ENCODE measurements at places on chromosomes 3 and 15.

DNA sequence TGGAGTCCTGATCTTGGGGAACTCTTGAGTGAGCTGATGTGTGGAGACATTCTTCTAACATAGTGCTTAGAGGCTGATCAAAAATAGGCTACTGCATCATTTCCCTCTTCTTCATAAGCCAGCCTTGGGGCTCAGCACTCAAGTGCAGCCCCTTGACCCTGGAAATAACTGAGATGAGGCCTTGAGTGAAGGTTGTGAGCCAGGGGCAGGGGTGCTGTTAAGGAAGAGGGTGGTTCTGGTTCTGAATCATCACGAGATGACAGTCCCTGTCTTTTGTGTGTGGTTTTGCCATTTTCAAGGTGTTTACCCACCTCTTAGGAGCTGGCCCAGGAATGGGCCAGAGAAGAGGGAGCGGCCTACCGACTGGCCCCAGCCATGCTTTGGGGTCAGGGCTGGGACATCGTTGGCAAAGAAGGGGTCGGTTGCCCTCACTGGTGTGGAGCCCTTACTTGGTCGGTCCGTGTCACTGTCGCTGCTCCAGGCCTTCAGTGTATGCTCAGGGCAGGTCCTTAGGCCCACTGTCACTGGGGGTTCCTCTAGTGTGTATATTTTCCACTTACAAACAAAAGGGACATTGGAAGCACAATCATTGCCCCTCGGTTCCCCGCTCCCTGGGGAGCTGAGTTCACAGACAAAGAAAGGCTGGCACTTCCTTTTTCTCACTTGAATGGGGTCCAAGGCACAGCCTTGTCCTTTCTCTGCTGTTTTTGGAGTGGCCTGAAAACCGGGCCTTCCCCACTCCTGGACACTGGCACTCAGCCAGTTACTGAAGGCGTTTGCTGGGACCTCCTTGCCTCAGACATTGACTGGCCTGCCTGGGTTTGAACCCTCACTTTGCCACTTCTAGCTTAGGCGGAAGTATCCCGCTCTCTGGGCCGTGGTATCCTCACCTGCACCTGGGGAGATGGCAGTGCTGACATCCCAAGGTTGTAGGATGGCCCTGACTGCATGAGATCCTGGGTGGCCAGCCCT is 46.6 kb downstream of the SLC6A6 start:
- no peak for DNase-seq

- no peak for DNase-seq
Observed at GRCh38 chr3:81518945-81519344, 242.5 kb downstream of the GBE1 start.

DNA sequence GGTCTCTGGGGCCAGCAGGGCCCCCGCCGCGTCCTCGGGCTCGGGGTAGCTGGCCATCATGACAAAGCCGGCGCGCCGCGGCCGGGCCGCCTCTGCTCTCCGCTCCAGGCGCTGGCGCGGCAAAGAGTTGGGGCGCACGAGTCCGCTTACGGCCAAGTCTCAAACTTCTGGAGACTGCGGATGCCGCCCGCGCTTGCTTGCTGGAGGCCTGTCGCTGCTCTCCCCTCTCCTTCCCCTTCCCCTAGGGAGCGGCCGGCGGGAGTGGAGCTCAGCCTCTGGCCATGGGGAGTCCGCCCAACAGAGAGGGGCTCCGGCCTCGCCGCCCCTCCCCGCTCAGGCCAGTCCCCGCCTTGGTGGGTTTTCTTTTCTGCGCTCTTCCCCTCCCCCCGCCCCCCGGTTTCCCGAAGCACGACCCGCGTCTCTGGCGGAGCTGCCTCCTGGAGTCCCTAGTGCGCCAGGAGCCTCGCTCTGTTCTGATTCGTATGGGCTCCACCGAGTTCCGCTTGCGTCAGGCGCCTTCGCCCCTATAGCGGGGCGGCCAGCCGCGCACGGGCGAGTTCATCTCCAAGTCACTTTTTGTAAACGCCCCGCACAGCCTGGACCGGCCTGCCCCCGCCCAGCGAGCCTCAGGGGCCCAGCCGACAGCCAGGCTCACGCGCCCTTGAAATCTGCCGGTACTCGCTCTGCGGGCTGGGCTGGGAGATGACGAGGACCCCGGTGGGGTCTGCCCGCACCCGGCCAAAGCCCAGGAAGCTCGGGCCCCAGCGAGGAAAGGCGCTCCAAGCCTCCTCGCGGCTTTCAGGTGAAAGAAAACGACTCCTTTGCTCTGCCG is at the start of the genes FOXL2 and FOXL2NB:
FOXL2 (minus strand) TSS at position 475 of the 832 bp plus-strand sequence; CDS start at position 60, 415 bp downstream.
FOXL2NB (plus strand) TSS at position 555 of the 832 bp plus-strand sequence; CDS start at position 703, 148 bp downstream.
- DNase-seq, result no peak

DNA sequence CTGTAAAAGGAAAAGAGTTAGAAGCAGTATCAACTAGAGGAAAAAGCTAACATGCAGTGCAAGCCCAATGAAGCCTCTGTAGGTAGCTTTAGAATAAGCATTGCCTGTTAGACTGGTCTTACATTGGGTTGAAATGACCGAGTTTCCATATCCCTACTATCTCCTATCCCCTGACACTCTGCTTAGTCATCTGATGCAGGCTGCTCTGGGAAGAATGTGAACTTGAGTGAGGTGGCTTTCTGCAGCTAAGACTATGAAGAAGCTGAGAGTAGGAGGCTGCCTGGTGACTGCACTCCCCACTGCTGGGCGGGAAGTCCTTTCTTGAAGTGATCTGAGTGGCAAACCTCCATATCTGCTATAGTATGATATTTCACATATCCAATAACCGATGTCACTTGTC is 64.7 kb downstream of the OXSM start:
- DNase-seq, result no peak

DNA sequence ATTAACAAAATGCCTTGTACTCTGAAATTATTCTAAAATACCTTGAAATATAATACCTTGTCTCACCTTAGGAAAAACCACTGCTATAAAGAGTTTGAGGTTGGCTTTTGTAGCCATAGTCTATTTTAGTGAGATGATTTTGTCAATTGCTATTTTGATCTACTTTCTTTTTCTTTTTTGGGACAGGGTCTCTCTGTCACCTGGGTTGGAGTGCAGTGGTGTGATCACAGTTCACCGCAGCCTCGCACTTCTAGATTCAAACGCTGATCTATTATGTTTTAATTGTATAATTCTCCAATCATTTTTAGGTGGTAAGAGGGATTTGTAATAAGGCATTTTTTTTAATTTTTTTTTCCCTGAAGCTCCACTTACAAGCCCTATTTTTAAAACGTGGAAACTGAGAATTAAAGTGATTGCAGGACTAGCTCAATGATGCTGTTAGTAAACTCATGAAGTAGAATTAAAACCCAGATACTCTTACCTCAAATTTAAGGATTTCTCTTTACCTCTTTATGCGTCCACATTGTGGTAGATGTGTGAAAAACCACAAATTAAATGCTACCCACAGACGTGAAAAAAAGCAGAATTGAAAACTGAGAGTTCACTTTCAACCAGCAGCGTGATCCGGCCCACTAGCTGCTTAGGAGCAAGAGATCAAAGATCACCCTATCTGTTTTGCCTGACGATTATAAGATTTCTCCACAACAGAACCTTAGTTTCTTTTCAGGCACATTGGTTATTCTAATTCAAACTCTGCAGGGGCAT is 384.2 kb downstream of the CGGBP1 start:
- DNase-seq, result no peak

- DNase-seq, result no peak
Observed at GRCh38 chr3:63244486-63244885, 33.6 kb upstream of the SYNPR start.

DNA sequence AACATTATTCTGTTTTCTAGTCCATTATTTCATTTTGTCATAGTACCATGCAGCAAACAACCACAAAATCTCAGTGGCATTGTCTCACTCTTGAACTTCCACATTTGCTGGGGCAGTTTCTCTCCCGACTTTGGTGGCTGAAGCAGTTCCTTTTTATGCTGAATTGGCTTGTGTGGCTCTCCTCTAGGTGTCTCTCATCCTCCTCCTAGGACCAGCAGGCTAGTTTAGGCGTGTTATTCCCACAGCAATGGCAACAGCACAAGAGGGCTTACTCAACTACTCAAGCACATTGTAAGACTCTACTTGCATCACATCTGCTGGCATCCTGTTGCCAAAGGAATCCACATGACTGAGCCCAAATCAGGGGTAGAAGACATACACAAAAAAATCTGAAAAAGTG is 201.8 kb upstream of the KCNH8 start:
- no peak for DNase-seq

- no peak for DNase-seq
Observed at GRCh38 chr3:25365636-25366035, 62.4 kb upstream of the RARB start.

- DNase-seq, result no peak
Observed at GRCh38 chr15:68992696-68993095, 21.8 kb upstream of the NOX5 start.

Data from activated T-helper 1 cell treated with anti-CD3 and anti-CD28 coated beads, Interleukin-12 subunit alpha, Interleukin-12 subunit beta, Interleukin-2, Interleukin-4 antibody, amounts not matched to agents 30 ng/mL and 10 ng/mL and 1 ng/mL, durations not matched to agents 14 hours and 24 hours and 36 hours (primary cell).